ENCODE measurements at places on chromosomes 3 and 15.
A peak's percentile ranks its signal among the peaks of the same experiment; 100 is the strongest.

- no peak for DNase-seq
Observed at GRCh38 chr3:138381413-138381901, 33.1 kb downstream of the MRAS start.

DNA sequence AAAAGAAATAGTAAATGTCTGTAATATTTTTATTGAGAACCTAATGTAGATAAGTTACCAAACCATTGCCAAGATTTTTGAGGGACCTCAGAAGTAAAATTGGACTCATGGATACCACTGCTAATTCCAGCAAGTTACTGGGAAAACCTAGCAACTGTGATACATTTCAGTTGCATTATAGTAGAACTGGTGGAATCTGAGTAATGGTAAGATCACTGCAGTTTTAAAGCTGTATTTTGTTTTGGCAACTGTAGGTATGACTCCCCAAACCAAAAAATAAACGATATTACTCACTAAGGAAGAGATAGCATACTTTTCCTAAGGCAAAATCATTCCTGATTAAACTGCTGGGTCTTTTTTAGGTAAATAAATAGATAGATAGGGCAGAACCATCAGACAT is 54.0 kb downstream of the ARMC8 start:
- DNase-seq, result peak; percentile 55

GRCh38 chr3:100614941-100615340 is 5.5 kb downstream of the ADGRG7 start:
- DNase-seq, result no peak

GRCh38 chr3:143465666-143466065 is 346.1 kb downstream of the CHST2 start:
- DNase-seq, result peak; percentile 15

- peak; percentile 18 for DNase-seq
Observed at GRCh38 chr3:143795874-143796273, 52.4 kb downstream of the SLC9A9 start.

DNA sequence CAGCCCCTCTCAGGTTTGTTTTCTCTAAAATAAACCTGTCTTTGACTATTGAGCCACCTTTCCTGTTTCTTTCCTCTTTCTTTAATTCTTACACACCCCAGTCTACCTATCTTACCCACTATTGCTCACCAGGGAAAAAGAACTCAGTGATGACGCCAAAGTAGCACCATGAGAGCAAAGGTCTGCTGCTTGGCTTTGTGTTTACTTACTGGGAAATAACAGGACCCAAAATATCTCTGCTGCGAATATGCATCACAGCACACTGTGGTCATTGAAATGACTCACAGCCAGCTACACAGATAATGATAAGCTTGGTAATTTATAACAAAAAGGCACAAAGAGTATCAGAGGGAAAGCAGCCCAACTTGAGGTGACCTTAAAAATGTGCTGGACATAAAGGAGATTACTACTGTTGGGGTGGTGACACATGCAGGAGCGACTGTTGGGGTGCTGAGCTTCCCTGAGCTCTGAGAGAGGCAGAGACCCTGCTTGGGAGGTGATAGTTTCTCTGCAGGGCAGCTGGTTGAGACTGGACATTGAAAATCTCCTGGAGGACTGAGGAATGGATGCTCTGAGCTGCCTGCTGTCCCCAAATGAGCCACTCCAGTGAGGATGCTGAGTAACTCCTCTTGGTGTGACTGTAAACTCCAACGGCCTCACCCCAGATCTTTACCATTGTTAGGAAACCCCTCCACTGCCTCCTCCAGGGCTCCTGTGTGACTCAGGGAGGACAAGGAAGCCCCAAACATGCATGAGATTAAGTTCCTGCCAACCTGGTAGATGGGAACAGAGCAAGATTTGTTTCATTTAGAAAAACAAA is 14.5 kb downstream of the EFCAB12 start:
- peak; percentile 67 for DNase-seq

GRCh38 chr15:66800584-66801235 is 98.7 kb downstream of the SMAD6 start:
- no peak for DNase-seq

DNA sequence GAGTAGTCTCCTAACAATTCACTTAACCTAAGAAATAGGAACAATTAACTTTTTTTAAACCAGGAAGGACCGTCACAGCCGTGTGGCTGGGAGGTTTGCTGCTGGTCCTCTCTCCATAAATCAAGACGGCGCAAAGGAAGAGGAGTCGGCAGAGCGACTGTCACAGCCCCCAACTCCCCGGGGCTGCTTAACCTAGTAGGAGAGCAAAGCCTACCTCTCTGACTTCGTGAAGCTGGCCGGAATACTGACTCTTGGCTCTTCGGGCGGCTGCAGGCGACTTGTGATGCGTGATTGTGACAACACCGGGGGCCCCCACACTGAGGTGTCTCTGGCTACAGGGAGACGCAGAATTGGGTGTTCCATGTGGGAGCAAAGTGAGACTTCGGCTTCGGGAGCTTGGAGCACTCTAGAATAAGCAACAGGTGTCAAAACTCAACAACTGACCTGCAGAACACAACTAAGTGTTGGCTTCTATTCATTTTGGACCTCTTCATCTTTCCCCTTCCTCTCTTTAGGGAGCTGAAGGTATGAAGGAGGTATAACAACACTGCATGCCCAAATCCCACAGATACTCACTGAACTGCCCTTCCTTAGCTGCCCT is 151.1 kb downstream of the OSBPL10 start:
- no peak for DNase-seq

DNA sequence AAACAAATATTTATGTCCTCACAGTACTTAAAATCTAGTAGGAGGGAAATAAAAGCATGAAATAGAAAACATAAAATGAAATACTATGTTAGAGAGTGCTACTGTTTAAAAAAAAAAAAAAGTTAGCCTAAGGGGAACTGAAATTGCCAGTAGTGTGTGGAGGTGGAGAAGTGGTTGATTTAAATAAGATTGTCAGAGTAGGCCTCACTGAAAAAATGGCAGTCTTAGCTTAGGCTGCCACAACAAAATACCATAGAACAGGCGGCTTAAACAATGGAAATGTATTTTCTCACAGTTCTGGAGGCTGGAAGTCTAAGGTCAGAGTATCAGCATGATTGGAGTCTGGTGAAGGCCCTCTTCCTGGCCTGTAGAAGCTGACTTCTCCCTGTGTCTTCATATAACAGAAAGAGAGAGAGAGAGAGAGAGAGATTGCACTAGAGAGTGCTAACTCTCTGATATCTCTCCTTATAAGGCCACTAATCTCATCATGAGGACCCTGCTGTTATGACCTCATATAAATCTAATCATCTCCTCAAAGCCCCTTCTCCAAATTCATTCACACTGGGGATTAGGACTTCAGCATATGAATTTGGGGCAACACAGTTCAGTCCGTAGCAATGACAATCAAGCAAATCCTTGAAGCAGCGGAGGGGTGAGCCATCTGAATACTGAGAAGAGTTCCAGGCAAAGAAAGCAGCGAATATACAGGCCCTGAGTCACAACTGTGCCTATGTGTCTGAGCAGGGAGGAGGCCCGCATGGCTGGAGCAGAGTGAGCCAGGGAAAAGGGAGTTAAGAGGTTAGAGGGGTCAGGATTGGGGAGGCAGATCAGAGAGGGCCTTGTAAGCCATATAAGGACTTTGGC is 23.6 kb upstream of the LRRC34 start:
- DNase-seq, result no peak

GRCh38 chr15:52481915-52482314 is 46.8 kb downstream of the MYO5A start:
- DNase-seq, result peak; percentile 71

GRCh38 chr3:71313844-71314243 is 269.7 kb downstream of the FOXP1 start:
- no peak for DNase-seq

GRCh38 chr15:63604281-63604680 is 7.1 kb downstream of the FBXL22 start:
- DNase-seq, result no peak

GRCh38 chr3:53171827-53172505 is 11.0 kb downstream of the PRKCD start:
- DNase-seq, result no peak

DNA sequence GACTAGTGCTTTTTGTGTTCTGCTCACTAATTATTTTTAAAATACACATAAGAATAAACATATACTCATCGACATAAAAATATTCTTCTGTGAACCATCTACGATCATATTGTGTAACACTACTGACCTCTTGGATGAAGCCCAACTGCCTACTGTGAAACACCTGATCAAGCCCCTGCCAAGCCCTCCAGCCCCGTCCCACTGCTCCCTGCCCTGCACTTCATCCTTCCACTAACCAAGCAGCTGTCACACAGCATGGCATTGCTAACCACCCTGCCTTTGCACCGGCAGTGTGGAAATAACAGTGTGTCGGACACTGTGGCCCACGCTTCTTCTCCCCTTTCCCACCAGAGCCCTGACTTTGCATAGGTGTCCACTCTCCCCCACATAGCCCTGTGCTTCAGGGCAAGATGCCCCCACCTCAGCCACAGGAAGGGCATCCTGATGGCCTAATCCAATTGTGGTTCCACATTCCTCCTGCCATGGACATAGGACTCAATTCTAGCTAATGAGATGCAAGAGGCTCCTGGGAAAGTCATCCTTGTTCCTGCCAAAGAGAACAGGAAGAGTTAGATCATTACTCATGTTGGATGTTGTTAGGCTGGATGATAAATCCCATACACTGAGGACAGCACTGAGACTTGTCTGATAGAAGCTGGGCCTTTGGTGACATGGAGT is 35.0 kb upstream of the ARID3B start:
- DNase-seq, result peak; percentile 64

GRCh38 chr15:69032703-69033373 is 18.3 kb downstream of the NOX5 start:
- DNase-seq, result no peak

DNA sequence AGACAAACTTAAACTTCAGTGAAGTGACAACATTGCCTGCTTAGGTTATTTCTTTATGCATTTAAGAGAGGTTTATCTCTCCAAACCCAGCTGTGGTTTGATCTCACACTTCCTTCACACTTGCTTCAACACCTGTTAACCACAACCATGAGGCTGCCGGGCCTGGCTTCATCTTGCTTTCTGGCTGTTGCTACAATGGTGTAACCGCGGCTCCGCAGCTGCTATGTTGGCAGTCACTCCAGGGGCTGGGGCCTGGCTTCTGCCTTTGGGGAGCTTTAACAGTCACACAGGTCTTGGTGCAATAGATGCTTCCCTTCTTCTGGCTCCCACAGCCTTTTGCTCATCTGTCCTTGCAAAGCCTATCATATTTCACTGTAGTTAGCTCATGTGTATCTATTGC is 72.9 kb upstream of the MNS1 start:
- no peak for DNase-seq

DNA sequence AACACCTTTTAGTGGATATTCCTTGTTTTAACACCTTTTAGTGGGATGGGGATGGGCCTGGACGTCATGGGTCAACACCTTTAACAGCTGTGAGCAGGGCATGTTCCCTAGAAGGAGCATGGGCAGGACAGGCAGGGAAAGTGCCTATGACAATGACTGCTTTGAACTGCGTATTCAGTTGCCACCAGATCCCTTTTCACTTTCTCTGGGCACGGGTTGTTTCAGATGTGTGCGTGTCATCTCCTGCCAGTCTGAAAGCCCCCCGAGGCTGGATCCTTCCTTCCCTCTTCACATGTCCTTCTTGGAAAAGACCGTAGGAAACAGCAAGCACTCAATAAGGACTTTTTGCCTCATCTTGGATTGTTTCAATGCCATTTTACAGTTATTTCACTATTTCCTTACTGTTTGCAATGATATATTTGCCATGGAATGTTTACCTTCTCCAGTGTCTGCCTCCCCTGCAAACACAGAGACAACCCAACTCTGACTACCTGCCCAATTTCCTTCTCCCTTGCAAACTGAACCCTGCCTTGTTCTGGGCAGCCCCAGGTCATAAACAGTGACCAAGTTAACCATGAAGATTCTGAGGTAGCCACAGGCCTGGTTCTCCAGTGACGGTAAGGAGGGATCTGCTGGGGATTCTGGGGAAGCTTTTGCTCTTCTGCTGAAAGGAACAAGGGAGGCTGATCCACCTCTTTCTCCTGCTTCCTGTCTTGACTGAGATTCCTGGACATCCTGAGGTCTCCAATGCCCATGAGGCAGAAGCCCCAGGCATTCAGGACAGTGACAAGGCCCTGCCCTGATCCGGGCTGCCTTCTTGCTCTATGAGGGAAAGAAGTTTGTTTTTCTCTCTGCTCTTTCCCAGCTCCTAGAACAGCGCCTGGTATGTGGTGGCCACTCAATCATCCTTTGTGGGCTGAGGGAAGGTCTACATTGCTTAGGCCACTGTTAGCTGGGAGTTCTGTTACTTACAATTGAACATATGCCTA is 51.8 kb downstream of the NOX5 start:
- DNase-seq, result no peak

DNA sequence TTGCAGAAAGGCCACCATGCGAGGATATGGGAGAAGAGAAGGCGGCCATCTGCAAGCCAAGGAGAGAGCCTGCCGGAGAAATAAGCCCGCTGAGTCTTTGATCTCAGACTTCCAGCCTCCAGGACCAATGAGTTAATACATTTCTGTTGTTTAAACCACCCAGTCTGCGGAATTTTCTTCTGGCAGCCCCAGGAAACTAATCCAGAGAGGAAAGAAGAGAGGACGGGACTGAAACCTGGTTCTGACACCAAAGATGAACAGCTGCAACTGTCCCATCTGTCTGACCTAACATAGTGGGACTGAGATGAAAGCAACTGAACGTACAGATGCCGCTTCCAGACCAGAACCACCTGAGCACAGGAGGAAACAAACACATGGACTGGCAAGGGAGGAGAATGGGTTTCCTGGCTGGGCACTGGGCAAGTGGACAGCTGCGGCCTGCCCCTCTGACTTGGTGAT is 32.3 kb downstream of the VGLL4 start:
- no peak for DNase-seq

DNA sequence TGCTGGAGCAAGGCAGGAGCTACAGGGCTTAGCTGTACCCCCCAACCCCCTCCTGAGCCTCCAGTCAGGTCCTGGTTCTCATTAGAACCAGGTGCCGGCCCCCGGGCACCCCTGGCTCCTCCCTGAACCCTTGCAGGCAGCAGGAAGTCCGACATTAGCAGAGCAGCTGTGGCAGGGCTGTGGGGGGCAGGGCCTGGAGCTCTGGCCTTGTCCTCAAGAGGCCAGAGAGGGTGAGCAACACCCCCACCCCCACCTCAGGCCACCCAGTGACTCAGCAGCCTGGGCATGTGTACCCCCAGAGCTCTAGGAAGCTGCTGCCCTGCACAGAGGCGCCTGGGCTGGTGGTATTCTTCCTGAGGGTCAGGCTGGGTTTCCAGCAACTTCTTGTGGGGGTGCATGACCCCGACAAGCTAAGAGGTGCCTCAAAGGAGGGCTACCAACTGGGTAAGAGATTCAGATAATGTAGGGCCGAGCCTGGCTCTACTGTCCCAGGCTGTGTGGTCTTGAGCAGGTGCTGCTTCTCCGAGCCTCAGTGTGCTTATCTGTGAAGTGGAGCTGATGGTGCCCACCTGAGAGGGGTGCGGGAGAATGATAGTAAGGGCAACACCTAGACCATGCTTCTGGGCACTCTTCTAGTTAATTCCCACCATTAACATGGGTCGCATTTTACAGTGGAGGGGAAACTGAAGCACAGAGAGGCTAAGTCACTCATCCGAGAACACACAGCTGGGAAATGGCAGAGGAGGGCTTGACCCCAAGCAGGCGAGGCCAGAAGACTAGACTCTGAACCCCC is 16.0 kb downstream of the H1-8 start:
- DNase-seq, result no peak

- DNase-seq, result no peak
Observed at GRCh38 chr15:31905054-31905453, 125.3 kb upstream of the CHRNA7 start.
